ENCODE measurements at places on chromosomes 5 and 9.

- no peak for DNase-seq
Measured at GRCh38 chr9:130499804-130500263, 55.1 kb downstream of the ASS1 start.

GRCh38 chr5:118548761-118549720 lies 439.3 kb downstream of the DTWD2 start:
- no peak for DNase-seq

DNA sequence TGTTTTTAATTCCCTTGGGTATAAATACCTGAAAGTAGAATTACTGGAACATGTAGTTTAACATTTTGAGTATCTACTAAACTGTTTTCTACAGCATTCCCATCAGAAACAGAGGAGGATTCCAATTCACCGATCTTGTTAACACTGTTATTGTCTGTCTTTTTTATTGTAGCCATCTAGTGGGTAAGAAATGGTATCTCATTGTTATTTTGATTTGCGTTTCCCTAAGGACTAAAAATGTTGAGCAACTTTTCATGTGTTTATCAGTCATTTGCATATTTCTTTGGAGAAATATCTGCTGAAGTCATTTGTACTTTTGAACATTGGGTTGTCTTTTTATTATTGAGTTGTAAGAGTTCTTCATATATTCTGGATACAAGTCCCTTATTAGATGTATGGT lies 135.2 kb upstream of the NFIL3 start:
- no peak for DNase-seq

DNA sequence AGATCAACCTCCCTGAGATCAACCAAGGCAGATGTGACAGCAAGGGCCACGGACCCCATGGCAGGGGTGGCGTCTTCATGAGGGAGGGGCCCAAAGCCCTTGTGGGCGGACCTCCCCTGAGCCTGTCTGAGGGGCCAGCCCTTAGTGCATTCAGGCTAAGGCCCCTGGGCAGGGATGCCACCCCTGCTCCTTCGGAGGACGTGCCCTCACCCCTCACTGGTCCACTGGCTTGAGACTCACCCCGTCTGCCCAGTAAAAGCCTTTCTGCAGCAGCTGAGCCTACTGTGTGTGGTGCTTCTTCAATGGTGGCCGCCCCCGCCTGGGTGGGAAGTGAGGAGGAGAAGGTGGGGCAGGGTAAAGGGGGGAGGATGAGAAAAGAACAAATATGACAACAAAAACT lies 8.3 kb downstream of the GPX3 start:
- DNase-seq = no peak

DNA sequence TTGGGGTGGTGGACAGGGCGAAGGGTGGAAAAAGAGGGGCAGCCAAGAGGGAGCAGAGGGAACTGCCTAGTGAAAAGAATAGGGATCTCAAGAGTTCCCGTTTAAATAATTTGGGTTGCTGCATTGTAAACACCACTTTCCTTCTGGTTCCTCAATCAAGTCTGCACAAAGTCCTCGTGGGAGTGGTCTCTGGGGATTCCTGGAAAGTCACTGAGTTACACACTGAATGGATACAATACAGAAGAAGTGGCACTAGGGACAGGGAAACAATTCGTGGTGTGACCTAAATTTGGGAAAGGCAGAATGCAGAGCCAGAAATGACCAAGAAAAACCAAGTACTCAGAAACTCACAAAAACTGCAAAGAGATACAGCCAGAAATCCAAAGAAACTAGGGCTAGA lies 161.7 kb downstream of the CDK5RAP2 start:
- no peak for DNase-seq

GRCh38 chr5:159660401-159660800 lies 255.9 kb upstream of the ADRA1B start:
- no peak for DNase-seq

GRCh38 chr5:16812911-16813310 lies 123.2 kb downstream of the MYO10 start:
- DNase-seq = peak; percentile 33

- DNase-seq = no peak
Measured at GRCh38 chr9:85428230-85428629, 313.5 kb downstream of the AGTPBP1 start.

DNA sequence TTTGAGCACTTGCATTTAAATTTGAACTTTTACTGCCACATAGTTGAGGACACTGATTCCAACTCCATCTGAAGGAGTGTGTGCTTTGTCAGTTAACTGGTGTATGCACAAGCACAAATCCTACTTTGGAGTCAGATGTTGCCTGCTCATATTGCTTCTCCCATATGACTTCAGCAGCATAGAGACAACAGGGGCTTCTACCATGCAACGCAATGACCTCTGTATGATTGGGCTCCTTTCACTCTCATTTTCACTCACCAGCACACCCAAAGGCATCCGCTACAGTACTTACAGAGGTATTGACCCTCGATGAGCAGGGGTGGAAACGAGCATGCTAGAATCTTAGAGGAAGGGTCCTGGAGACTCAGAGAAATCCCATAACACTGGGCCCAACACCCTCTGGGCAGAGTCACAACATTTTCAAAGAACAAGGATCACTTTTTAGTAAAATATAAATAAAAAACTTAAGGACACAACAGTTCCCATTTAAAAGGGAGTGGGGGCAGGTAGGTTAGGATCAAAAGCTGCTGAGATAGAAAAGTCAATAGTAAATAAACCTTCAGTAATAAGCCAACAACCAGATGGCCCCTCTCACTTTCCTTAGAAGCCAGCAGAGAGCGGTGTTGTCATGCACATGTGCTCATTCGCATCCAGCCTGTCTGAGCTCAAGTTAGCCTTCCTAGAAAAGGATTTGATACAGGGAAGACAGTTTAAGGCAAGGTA lies 203.8 kb downstream of the SNCAIP start:
- DNase-seq = peak; percentile 45

GRCh38 chr5:152644029-152644728 lies 239.1 kb upstream of the NMUR2 start:
- no peak for DNase-seq

- no peak for DNase-seq
Measured at GRCh38 chr9:106964822-106965525, 102.0 kb downstream of the ZNF462 start.

- DNase-seq = no peak
Measured at GRCh38 chr5:74085186-74085585, 459.2 kb downstream of the ARHGEF28 start.

GRCh38 chr5:456351-457194 lies 13.6 kb downstream of the EXOC3 start:
- DNase-seq = no peak

Data from Panc1 (cell line).